ENCODE measurements at places on chromosomes 1 and 21.

- DNase-seq, result peak; percentile 70
These were observed 157.3 kb downstream of the KCNJ6 start for GRCh38 chr21:37758982-37759381.

DNA sequence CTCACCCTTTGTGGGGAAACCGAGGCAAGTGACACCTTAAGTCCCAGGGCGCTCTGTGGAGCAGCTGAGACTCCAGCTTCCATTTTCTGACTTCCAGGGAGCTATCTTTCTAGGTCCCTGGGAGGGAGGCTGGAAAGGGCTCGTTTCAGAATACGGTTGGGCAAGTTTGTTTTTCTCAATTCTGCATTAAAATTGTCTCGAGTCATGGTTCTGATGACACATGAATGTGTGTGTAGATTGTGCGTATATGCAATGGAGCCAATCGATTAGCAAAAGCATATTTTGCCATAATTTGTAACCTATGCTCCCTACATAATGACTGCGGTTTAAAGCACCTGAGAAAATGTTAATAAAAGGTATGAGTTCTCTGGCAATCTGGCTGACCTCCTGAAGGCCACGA lies 77.3 kb downstream of the SIK1 start:
- DNase-seq, result no peak

GRCh38 chr21:36184545-36184944 lies 27.9 kb downstream of the DOP1B start:
- DNase-seq, result no peak

DNA sequence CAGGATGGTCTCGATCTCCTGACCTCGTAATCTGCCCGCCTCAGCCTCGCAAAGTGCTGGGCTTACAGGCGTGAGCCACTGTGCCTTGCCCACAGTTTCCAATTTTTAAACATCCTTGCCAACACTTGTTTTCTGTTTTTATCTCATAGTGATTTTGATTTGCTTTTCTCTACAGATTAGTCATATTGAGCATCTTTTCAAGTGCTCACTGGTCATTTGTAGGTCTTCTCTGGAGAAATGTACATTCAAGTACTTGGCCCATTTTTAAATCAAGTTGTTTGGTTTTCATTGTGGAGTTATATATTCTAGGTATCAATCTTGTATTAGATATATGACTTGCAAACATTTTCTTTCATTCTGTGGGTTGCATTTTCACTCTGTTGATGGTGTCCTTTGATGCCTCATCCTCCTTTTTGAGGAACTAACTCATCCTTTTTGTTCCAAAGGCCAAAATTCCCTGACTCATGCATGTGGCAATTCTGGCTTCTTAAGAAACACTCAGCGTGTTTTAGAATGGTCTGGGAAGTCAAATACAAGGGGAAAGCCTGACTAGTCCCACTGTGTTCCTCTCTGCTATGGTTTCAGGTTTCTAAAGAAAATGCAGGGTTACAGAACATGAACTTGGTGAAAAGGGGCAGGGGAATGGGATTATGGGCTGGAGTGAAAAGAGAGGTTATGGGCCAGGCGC lies 37.3 kb downstream of the PTAFR start:
- no peak for DNase-seq

- DNase-seq, result no peak
These were observed 15.7 kb upstream of the IGSF21 start for GRCh38 chr1:18091660-18092446.

DNA sequence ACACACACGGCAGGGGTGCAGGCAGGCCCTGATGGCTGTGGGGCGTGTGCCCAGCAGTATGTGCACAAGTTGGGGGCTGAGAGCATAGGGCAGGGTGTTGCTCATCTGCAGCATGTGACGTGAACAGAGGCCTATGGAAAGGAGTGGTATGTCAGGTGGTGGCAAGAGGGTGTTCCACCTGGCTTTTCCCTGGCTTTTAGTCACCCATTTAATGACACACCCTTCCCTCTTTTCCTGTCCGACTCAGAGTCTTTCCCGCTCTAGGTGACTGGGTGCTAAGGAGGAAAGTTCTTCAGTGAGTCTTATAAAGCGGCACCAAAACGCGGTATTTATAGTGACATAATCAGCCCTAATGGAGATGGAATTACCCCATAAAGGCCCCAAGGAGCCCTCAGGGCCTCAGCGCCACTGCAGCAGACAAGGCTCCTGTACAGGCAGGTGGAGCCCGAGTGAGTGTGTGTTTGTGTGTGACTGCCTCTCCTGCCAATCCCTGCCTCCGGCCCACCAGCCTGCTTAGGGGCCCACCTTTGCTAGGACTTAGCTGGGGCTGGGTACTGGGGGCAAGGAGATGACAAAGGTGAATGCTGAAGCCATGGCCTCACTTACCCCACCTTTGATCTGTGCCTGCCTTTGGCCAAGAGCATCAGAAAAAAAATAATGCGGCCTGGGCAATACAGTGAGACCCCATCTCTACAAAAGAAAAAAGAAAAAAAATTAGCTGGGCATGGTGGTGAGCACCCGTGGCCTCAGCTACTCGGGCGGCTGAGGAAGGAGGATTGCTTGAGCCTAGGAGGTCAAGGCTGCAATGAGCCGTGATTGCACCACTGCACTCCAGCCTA lies 3.3 kb upstream of the EPHA2 start:
- peak; percentile 98 for DNase-seq

GRCh38 chr1:45522324-45523104 lies 830 bp upstream of the PRDX1 start:
- peak; percentile 41 for DNase-seq

DNA sequence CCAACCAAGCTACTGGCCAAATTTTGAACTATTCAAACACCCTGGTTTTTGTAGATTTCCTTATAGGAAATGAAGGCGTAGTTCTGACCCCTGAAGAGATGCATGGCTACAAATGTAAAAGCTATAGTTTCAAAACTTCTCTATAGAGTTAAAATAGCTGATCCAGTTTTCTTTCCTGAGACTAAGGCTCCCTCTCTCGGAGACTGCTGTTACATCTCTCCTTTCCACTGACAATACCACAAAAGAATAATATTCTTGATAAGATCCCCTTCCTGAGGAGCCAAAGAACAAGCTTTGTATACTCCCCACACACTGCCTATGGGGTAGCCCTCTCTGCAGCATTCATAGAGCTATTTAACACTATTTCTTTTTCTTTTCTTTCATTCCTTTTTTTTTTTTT lies 6.7 kb upstream of the CFAP126 start:
- DNase-seq, result no peak

- DNase-seq, result no peak
These were observed 1.8 kb downstream of the TNFRSF1B start for GRCh38 chr1:12168451-12169160.

GRCh38 chr21:17428484-17428869 lies 84.4 kb upstream of the CXADR start:
- DNase-seq, result no peak

DNA sequence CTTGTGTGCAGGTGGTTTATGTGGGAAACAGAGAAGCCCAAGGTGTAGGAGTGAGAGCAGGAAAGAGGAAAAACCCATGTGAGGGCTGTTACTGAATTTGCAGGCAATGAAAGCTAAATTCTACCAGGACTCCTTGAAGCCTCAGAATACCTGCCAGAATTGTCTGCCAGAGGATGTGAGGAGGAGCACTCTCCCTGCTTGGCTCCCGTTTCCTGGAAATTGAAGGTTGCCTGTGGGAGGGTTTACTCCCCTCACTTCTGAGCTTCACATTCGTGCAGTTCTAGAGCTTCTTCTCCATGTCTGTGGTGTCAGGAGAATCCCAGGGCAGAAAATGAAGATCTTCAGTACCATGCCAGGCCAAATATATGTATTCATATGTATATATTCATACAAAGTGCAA lies 220.8 kb upstream of the ZP4 start:
- DNase-seq, result no peak

GRCh38 chr1:183548116-183548515 lies 42.1 kb downstream of the NCF2 start:
- no peak for DNase-seq

DNA sequence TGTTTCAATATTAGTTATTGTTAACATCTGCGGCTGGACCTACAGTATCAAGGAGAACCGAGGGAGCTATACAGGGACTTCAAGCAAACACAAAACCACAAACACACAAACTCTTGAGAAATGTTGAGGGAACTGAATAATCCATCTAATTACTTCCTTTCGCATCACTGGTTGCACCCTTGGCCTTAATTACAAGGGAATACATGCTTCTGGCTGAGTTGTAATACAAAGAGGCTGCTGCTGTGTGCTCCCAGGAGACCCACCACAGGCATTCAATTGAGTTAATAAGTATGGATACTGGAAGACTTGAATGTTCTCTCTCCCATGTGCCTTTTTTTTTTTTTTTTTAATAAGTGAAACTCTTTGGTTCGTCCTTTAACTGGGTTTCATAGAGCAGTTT lies 16.8 kb upstream of the SMYD2 start:
- no peak for DNase-seq

GRCh38 chr1:103267266-103267665 lies 158.9 kb upstream of the COL11A1 start:
- DNase-seq, result no peak

GRCh38 chr1:197868751-197869489 lies 33.5 kb upstream of the C1orf53 start:
- DNase-seq, result peak; percentile 58

GRCh38 chr1:42970143-42970542 lies 11.5 kb upstream of the SLC2A1 start:
- no peak for DNase-seq

DNA sequence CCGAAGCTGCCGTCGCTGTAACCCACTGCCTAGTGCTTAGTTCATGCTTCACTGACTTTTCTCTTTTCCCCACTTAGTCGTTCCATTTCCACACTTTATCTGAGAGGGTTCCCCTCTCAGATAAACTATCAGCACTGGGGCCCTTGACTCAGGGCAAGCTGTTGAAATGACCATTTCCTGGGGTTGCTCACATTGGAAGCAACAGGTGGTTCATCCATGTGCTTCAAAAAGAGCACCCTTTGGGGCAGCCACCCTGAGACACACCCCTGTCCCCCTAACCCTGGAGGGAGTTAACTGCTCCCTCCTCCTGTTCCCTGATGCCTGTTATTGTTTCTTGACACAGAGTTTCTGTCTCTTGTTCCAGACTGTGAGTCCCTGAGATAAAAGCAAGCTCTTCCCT lies 107.2 kb downstream of the PTPRU start:
- DNase-seq, result no peak

DNA sequence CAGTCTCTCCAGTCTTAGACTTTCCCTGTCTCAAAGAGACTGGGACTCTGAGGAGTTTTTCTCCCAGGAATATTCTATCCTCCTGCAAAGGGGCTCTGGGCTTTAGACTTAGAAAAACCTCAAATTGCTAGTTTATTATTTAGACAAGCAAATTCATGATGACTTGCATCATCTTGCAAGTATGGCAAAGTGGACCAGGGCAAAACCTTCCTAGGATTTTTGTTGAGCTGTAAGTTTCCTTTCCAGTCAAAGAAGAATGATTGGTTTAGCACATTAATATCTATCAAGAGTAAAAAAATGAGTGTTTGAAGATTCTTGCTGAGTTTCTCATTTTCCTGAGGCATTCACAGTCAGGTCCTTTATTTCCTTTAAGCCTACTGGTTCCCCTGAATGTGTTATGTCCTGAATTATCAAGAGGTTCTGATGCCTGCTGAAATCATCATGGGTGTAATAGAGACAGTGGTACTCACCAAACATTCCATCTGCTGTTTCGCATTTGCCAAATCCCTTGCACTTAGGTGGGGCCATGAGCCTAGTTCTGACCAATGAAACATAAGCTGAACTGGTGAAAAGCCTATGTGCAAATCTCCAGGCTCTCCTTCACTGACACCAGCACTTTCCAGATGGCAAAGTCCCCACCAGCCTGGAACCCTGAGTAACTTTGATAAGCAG lies 25.2 kb upstream of the SPAG17 start:
- no peak for DNase-seq

GRCh38 chr1:92194511-92194910 lies 23.2 kb upstream of the C1orf146 start:
- DNase-seq, result no peak

DNA sequence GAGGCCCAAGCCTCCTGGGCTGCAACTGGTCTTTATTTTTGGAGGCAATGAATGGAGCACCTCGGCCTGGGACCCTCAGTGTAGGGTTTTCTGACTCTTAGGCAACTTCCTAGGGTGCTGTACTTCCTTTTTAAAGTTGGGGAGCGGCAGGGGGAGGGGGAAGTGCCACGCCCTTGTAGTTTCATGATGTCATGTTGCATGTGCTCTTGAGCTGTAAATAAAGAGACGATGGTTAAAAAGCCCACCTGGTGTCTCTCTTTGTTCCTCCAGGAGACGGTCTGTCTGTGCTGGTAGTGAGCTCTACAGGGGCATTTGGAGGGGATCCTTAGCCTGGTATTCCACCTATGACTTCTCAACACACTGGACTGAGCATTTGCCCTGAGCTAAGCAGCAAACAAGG lies 10.3 kb upstream of the AGTRAP start:
- no peak for DNase-seq

DNA sequence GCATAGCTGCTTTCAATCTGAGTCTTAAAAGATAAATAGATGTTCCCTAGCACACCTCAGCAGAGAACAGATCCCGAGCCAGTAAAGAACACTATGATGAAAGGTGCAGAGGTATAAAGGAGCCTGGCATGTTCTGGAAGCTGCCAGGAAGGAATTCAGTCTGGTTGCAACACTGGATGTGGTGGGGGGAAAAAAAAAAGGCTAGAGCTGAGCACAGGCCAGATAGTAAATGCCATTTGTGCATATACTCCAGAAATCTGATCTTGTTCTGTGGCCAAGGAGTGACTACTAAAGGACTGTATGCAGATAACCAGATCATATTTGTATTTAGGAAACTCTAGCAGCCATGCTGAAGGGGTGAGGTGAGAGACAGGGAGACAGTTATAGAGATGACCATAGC lies 240.3 kb downstream of the VAV3 start:
- no peak for DNase-seq

GRCh38 chr1:50492142-50492541 lies 68.9 kb upstream of the DMRTA2 start:
- no peak for DNase-seq

DNA sequence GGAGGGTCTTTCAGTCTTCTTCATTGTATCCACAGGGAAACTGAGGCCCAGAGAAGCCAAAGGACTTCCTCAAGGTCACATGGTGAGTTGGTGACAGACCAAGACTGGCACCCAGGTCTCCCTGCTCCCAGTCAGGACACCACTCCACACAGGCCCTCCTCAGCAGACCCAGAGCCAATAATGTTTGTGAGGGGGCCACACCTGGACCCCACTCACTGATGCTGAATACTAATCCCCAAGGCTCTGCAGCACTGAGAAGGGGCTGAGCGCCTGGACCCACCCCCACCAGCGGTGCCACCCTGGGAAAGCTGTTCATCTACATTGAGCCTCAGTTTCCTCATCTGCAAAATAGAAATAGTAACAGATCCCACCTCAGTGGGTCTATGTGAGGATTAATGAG lies 79.5 kb downstream of the GLIS1 start:
- no peak for DNase-seq

DNA sequence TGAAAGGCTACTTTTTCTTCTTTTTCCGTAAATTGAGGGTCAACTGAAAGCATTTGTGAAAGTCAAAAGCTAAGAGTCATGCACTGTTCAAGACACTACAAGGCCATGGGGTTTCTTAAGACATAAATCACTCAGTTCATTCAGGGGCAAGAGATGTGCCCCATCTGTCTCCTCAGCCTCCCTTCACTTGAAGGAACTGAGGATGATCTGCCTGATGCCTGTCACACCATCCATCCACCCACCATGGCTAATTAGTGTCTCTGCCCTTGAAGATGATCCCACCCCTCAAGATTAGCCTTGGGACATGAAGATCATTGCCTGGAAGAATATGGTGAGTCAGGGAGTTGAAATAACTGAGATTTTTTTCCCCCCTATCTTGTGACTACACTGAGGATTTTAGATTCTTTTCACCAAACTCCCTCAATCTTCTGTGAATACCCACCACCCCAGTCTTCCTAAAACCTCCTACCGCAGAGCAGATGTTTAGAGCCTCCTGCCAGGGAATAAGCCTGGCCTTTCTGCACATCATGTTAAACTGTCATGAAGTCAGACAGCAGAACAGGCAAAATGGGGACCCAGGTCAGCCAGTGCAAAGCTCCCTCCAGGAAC lies 88.6 kb upstream of the LMO4 start:
- DNase-seq, result no peak

Measured in SW480 (cell line).